ENCODE measurements at places on chromosomes 7 and 10.

- DNase-seq = no peak
Measured at GRCh38 chr7:142804728-142805207, 34.0 kb downstream of the PRSS2 start.

- DNase-seq = no peak
Measured at GRCh38 chr7:122429926-122430325, 125.4 kb upstream of the FEZF1 start.

DNA sequence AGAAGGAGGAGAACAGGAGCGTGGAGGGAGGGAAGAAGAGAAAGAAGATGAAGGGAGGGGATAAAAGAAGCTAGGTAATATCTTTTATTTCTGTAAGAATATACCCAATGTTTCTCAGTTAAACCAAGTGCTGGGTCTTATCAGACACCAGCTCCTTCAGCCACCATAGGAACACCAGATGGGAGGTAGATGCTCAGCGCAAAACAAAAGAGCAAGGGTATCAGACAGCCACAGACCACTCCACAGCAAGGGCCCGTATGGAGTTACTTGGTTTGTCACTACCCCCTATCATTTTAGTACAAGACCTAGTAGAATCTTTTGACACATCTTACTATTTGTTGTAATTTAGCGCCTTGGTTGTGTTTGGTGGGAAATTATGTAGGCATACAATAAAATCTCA, 65.9 kb upstream of the FAM133B start:
- no peak for DNase-seq

- DNase-seq = peak; percentile 7
Measured at GRCh38 chr10:13161857-13162271, 506 bp downstream of the MCM10 start.

- no peak for DNase-seq
Measured at GRCh38 chr7:95907337-95907736, 135.0 kb downstream of the DYNC1I1 start.

GRCh38 chr10:62069452-62070178, 168.1 kb downstream of the ARID5B start:
- no peak for DNase-seq

DNA sequence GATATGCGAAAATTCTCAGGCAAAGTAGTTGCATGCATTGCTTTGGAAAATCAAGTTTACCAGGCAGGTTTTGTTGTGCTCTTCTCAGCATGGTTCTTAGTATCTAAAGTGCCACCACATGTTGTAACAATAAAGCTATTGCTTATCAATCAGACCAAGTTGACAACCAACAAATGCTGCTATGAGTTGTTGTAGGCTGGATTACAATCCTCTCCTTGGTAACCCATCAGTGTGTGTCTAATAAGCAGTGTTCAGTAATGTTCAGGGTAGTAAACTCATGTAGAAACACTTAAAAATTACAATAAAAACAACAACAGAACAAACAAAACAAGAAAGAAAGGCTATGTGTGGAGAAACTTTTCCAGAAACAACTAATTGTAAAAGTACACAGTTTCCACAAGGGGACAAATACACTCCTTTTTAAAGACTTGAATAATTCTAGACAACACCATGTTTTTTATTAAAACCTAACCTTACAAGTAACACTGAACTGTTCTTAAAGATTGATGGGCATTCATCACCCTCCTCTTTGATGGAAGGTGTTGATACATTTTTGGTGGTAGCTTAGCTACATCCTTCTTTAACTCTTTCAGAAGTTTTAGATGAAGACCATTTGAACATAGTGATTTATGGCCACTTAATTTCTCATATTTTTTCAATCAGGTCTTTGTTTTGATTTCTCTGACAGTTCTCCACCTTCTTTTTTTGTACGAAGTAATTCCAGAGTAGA, 370.9 kb upstream of the SEMA3A start:
- DNase-seq = no peak

GRCh38 chr7:35286422-35286821, 32.5 kb upstream of the TBX20 start:
- no peak for DNase-seq

- DNase-seq = no peak
Measured at GRCh38 chr10:10826125-10826524, 191.5 kb upstream of the CELF2 start.

DNA sequence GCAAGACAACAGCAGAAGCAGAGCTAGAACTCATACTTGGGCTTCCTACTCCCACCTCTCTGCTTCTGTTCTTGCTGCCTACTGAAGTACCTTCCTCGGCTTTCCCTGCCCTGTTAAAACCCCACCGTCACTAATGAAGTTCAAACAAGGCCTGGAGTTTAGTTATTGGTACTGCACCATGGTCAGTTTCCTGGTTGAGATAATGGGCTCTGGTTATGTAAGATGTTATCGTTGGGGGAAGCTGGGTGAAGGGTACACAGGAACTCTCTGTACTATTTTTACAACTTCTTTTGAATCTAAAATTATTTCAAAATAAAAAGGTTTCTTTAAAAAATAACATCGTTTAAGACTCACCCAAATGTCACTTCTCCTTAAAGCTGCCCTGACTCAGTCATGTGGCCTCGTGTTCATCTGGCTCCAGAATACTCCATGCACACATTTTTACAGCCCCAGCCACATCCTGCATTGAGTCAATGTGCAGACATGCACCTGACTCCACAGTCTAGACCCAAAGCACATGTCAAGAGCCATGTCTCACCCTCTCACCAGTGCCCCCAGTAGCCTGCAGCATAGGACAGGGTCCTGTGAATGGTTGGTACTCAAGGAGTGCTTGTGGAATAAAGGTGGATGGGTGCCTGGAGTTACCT, 36.9 kb upstream of the AQP1 start:
- DNase-seq = no peak

- no peak for DNase-seq
Measured at GRCh38 chr7:143516981-143517380, 39.3 kb downstream of the TAS2R41 start.

DNA sequence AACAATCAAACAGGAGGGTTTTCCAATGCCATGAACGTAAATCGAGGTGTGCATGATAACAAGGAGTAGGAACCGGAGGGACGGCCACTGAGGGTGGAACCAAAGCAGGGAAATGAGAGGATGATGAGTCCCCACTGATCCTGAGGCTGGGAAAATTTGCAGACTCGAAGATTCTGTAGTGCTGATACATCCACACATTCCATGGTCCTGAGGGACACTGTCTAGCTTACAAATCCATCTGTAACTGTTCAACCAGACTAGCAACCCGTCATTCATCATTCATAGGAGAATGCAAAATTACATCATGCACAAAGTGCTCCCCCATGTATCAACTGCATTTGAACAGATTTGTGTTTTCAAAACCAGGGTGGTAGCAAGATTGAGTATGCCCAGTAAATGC, 189.7 kb downstream of the PTPRN2 start:
- DNase-seq = no peak

- no peak for DNase-seq
Measured at GRCh38 chr10:132738454-132739224, 47.3 kb downstream of the NKX6-2 start.

DNA sequence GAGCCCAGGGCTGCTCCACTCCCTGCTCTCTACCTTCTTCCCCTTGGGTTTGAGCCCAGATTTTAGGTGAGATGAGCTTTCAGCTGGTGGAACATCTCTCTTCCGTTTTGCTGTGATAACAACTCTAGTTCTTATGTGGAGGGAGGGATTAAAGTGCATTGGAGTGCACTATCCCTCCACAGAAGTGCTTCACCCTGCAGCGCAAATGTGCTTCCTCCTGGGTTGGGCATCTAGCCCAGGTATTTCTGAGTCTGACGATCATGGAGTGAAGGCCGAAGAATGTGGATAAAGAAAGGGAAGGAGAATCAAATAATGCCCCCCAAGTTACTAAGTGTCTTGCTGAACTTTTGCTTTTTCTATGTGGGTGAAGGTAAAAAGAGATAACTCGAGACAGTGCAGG, 157.4 kb downstream of the CACNB2 start:
- DNase-seq = no peak

- no peak for DNase-seq
Measured at GRCh38 chr7:15674586-15674985, 11.9 kb downstream of the MEOX2 start.

- DNase-seq = no peak
Measured at GRCh38 chr10:122265896-122266295, 5.2 kb upstream of the BTBD16 start.

GRCh38 chr7:95303013-95303905, 21.1 kb downstream of the PON1 start:
- DNase-seq = no peak
